ENCODE measurements at places on chromosomes 13 and 19. TPM values are rescaled to one million over a fixed set of nuclear protein-coding genes. Genes with fewer than 3 reads are reported as not detected.

- H3K36me3 ChIP-seq, result no peaks in the 10 kb centered on the region
- H3K4me1 ChIP-seq, result no peaks in the 10 kb centered on the region
- no peak for DNase-seq
- no peak overlapping the region for H3K4me3 ChIP-seq
- no peak overlapping the region for H3K27ac ChIP-seq
These were observed 6.9 kb upstream of the ATF5 start for GRCh38 chr19:49921871-49922795.

The INSR gene
- total RNA-seq, result 59.0 TPM

DNA sequence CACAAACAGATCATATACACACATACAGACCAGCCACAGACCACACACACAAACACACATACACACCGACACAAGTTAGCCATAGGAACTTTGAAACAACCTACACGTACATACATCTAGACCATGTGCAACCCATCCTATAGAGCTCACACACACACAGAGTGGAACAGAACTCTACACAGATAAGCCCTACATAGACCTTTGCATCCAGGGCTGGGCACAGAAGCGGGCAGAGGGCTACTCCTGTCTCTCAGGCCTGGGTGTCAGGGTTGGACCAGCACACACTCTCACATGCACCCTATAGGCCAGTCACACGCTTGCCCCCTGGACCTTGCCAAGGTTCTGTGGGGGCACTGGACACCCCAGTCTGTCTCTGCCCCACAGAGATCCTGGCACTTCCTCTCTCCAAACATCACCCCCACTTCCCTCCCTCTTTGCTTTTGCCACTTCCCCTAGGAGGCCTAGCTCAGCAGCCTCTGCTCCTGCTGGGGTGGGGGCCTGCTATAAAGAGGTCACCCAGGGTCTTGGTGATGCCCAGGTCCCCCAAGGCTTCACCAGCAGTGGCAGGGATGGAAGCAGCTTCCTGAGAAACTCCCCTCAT lies 5.8 kb upstream of the JUNB start:
- H3K4me1 ChIP-seq, result peaks cover 69% of the 10 kb centered on the region
- no peaks in the 10 kb centered on the region for H3K36me3 ChIP-seq
- H3K27me3 ChIP-seq, result no peaks in the 10 kb centered on the region
- H3K4me3 ChIP-seq, result no peak overlapping the region
- DNase-seq, result no peak
- H3K27ac ChIP-seq, result peak overlapping the region; percentile 99

The NLRP7 gene
- total RNA-seq, result not detected

The KLK15 gene
- not detected for total RNA-seq

The GZMM gene
- total RNA-seq, result not detected

The SYMPK gene
- total RNA-seq, result 41.6 TPM

The ZNF560 gene
- not detected for total RNA-seq

The JAK3 gene
- total RNA-seq, result 2.2 TPM

The TMEM59L gene
- 0.40 TPM for total RNA-seq

The ZNF132 gene
- 1.0 TPM for total RNA-seq

GRCh38 chr19:18437491-18438330 lies at the start of gene ISYNA1:
Gene ISYNA1, minus strand, starts transcription at chr19:18438133. Its CDS starts 154 bp downstream, at chr19:18437979.
- peak; percentile 76 for DNase-seq
- no peaks in the 10 kb centered on the region for H3K36me3 ChIP-seq
- no peaks in the 10 kb centered on the region for H3K27me3 ChIP-seq
- H3K4me1 ChIP-seq, result peaks cover 46% of the 10 kb centered on the region
- H3K27ac ChIP-seq, result peak within 1 kb of the TSS; percentile 86

GRCh38 chr13:99610702-99611289 lies 109.5 kb downstream of the TM9SF2 start:
- peaks cover 6% of the 10 kb centered on the region for H3K4me1 ChIP-seq
- no peak overlapping the region for H3K4me3 ChIP-seq
- no peaks in the 10 kb centered on the region for H3K36me3 ChIP-seq
- H3K27me3 ChIP-seq, result no peaks in the 10 kb centered on the region

The TMEM238 gene
- total RNA-seq, result 1.8 TPM

The KLK4 gene
- not detected for total RNA-seq

- peak; percentile 39 for DNase-seq
- H3K27ac ChIP-seq, result peak overlapping the region; percentile 78
- peaks cover 12% of the 10 kb centered on the region for H3K27me3 ChIP-seq
- peak overlapping the region; percentile 68 for H3K4me3 ChIP-seq
These were observed 108.8 kb downstream of the KCTD15 start for GRCh38 chr19:33905473-33905936.

DNA sequence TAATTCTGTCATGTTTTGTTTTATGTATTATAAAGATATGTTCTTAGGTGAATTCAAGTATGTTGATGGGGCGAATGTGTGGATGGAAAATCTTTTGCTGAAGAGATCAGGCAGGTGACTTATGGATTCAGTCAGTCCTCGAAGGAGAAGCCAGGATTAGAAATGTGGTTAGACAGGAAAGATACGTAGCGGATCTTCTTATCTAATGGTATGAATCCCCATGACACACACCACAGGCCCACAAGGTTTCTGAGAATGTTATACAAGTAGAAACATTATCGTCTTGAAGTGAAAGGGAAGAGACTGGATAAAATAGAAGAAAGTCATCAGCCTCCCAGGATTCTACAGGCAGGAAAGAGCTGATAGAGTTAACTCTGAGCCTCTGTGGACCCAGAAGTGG lies 69.0 kb upstream of the RFXAP start:
- H3K36me3 ChIP-seq, result no peaks in the 10 kb centered on the region
- H3K4me1 ChIP-seq, result no peaks in the 10 kb centered on the region
- no peaks in the 10 kb centered on the region for H3K27me3 ChIP-seq
- H3K27ac ChIP-seq, result no peak overlapping the region
- H3K4me3 ChIP-seq, result no peak overlapping the region

GRCh38 chr13:113781571-113781970 lies 22.5 kb downstream of the TMEM255B start:
- no peak overlapping the region for H3K4me3 ChIP-seq
- no peak overlapping the region for H3K27ac ChIP-seq
- no peaks in the 10 kb centered on the region for H3K36me3 ChIP-seq
- DNase-seq, result no peak

GRCh38 chr19:17794731-17795494 lies at the start of gene B3GNT3:
Gene B3GNT3, plus strand, starts transcription at chr19:17795138. Its CDS starts 12,670 bp downstream, at chr19:17807808.
- H3K4me3 ChIP-seq, result peak within 1 kb of the TSS; percentile 27
- H3K27ac ChIP-seq, result peak within 1 kb of the TSS; percentile 97
- H3K36me3 ChIP-seq, result no peaks in the 10 kb centered on the region

DNA sequence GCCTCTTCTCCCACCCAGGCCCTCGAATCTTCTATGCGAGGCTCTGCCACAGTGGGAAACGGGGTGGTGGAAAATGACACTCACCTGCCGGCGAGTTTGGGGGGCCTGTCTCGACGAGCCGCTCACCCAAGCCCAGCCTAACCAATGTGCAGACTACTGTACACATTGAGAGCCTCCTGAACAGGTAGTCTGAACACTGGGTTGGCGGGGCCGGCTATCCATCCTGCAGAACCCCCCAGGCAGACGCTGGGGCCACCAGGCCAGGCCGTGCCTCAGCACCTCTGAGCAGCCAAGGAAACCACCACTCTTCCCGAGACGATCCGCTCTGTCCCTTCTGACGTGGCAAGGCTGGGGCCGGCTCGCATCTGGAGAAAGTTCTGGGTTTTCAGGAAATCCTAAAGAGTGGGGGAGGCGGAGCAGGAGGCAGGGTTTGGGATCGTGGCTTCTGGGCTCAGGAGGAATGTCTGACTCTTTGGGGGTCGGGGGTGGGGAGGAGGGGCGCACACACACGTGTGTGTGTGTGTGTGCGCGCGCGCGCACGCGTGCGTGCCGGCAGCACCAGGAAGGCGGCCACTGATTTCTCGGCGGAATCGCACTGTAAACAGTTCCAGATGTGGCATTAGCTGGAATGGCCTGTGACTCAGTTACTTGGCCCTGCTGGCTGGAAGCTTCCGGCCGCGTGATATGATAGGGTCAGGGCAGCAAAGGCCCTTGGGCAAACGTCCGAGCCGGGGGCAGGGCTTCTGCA lies 18.5 kb downstream of the TMED1 start:
- H3K27ac ChIP-seq, result peak overlapping the region; percentile 98
- H3K4me1 ChIP-seq, result peaks cover 14% of the 10 kb centered on the region
- no peaks in the 10 kb centered on the region for H3K36me3 ChIP-seq
- H3K27me3 ChIP-seq, result no peaks in the 10 kb centered on the region
- peak overlapping the region; percentile 33 for H3K4me3 ChIP-seq

- no peak overlapping the region for H3K27ac ChIP-seq
- H3K27me3 ChIP-seq, result no peaks in the 10 kb centered on the region
- DNase-seq, result no peak
- H3K4me3 ChIP-seq, result no peak overlapping the region
These were observed 2.8 kb upstream of the ANGPTL8 start for GRCh38 chr19:11236324-11237301.

The C13orf42 gene
- total RNA-seq, result not detected

The RB1 gene
- total RNA-seq, result 41.0 TPM

DNA sequence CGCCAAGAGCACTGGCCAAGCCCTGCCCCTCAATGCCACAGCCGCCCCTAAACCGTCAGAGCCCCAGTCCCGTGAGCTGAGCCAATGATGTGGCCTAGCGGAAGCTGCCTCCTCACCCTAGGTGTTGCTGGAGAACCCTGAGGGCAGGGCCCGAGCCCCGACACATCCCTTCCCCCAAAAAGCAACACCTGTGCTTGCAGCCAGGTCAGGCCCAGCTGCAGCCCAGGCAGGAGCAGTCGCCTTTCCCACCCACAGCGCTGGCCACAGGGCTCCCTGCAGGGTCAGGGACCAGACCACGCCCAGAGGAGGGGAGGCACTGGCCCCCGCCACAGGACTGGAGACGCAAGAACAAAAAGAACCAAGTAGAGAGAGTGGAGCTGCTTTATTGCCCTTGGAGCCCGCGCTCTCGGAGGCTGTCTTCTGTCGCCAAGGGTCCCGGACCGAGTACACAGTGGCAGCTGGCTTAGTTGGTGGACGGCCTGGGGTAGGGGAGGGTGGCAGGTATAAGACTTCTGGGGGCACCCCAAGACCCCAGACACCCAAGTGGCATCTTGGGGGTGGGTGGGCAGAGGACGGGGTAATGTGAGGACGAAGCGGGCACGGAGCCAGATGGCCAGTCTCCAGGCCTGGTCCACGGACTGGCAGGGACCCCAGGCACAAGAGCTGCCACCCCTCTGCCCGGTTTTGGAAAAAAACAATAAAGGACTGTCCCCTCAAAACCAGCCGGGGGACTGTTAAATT lies 3.3 kb downstream of the P2RY11 start:
- peaks cover 3% of the 10 kb centered on the region for H3K4me1 ChIP-seq
- no peak for DNase-seq
- no peaks in the 10 kb centered on the region for H3K36me3 ChIP-seq
- no peak overlapping the region for H3K27ac ChIP-seq
- H3K27me3 ChIP-seq, result no peaks in the 10 kb centered on the region
- no peak overlapping the region for H3K4me3 ChIP-seq

DNA sequence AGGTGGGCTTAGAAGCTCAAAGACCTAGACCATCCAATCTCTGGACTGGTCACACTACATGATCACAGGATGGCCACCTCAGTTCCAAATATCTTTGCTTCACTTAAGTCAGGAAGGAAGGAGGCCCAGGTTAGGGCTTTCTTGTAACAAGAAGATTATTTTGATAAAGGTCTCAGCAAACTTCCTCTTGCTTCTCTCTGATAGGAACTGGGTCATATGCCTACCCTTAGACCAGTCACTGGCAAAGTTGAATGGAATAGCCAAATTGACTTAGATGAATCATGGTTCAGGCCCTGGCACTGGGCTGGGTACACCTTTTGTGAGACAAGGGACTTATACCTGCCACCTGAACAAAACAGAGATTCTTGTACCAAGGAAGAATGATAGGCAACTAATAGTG lies 11.0 kb downstream of the FRY start:
- H3K36me3 ChIP-seq, result no peaks in the 10 kb centered on the region
- no peak for DNase-seq
- no peak overlapping the region for H3K27ac ChIP-seq
- H3K27me3 ChIP-seq, result no peaks in the 10 kb centered on the region
- no peak overlapping the region for H3K4me3 ChIP-seq
- peaks cover 8% of the 10 kb centered on the region for H3K4me1 ChIP-seq

The CD33 gene
- not detected for total RNA-seq

The RFPL4A gene
- not detected for total RNA-seq

The ZNF699 gene
- 9.8 TPM for total RNA-seq

DNA sequence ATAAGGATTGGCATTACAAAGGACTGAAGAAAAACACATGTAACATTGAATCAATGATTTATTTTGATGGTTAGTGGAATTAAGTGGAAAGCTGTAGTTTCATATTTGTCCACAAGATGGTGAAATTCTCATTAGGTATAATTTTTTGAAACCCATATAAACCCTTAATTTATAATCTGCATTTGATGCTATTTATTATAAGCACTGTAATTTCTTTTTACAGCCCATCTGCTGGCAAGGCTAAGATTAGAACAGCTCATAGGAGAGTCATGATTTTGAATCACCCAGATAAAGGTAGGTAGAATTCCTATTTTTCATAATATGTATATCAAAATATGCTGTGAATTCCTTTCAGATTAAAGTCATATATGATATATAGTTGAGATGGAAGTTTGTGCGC lies 62.2 kb downstream of the DNAJC15 start:
- no peak overlapping the region for H3K4me3 ChIP-seq
- no peaks in the 10 kb centered on the region for H3K27me3 ChIP-seq
- peaks cover 4% of the 10 kb centered on the region for H3K4me1 ChIP-seq
- H3K36me3 ChIP-seq, result no peaks in the 10 kb centered on the region

GRCh38 chr19:18999016-18999758 lies 34.1 kb downstream of the SUGP2 start:
- H3K27ac ChIP-seq, result no peak overlapping the region
- no peak for DNase-seq
- H3K4me1 ChIP-seq, result no peaks in the 10 kb centered on the region
- H3K4me3 ChIP-seq, result no peak overlapping the region
- no peaks in the 10 kb centered on the region for H3K36me3 ChIP-seq
- no peaks in the 10 kb centered on the region for H3K27me3 ChIP-seq

The FGF14 gene
- 0.84 TPM for total RNA-seq

DNA sequence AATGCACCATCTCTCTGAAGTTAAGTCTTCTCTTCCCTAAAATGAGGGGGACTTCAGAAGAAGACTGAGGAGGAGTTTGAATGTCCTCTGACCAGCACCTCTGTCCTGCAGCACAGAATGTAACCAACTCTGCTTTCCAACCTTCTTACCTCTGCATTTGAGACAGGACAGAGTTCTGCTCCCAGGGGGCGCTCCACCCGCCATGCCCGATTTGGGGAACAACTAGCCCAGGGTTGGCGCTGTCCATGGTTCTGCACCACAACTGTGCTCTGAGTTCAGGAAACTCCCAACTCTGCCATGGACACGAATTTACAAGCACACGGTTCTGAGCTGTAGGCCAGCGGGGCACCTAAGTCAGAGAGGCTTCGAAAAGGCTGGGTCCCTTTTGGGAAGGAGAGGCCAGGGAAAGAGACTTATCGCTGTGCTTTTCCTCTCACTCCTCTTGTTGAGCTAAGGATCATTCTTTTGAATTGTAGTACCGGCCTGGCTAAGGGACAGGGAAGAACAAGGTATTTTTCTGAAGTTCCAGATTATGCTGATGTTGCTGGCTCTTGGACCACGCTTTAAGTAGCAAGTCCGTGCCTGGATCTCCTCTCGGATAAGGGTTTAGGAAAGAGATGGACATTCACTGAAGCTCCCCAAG lies 22.2 kb downstream of the SIGLEC5 start:
- no peaks in the 10 kb centered on the region for H3K36me3 ChIP-seq
- DNase-seq, result peak; percentile 62
- no peak overlapping the region for H3K27ac ChIP-seq
- no peak overlapping the region for H3K4me3 ChIP-seq
- H3K27me3 ChIP-seq, result no peaks in the 10 kb centered on the region
- H3K4me1 ChIP-seq, result no peaks in the 10 kb centered on the region

- H3K27me3 ChIP-seq, result no peaks in the 10 kb centered on the region
- H3K27ac ChIP-seq, result no peak overlapping the region
- H3K4me3 ChIP-seq, result no peak overlapping the region
- H3K36me3 ChIP-seq, result no peaks in the 10 kb centered on the region
These were observed 271.0 kb downstream of the SLITRK5 start for GRCh38 chr13:87942205-87942604.

Data from hepatocyte (in vitro differentiated cells).